ENCODE measurements at places on chromosomes 1 and 21.

- DNase-seq = no peak
These were observed 635.7 kb downstream of the KIF26B start for GRCh38 chr1:245790441-245790840.

GRCh38 chr1:219031809-219032208, 141.9 kb upstream of the LYPLAL1 start:
- no peak for DNase-seq

DNA sequence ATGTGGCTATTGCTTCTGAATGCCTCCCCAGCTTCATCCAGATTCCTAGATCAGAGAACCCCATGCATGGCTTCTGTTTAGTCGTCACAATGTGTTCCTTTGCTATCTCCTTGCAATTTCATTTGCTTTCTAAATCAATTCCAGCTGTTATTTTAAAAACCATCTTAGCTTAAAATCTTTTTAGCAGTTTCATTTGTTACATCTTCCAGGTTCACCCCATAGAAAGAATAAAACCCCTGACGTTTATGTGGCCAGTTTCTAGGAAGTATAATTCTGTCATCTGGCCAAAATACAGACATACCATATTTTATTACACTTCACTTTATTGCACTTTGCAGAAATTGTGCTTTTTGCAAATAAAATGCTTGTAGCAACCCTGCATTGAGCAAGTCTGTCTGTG, 278.4 kb downstream of the PTPRC start:
- DNase-seq = no peak

- DNase-seq = peak; percentile 64
These were observed 14.7 kb upstream of the KCNE1 start for GRCh38 chr21:34526618-34527290.

DNA sequence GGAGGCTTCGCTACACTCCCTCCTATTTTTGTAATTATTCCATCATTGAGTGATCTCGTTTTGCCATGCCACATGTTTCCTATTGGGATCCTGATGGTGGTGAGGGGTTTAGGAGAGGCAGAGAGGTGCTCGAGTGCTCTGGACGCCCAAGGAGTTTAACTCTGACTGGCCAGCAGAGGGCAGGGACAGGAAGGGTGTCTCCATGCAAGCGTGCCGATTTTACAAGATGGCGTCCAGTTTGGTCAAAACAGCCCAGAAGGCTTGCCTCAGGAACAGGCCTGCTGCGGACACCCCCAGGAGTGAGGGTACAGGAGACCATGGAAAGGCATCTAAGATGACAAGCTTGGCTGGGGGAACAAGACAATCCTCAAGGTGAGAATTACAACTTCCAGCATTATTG, 33.8 kb upstream of the KCNE2 start:
- DNase-seq = no peak

GRCh38 chr1:220113136-220113695, 19.3 kb downstream of the IARS2 start:
- DNase-seq = no peak

GRCh38 chr1:63327417-63328054, 5.2 kb downstream of the FOXD3 start:
- DNase-seq = peak; percentile 73

DNA sequence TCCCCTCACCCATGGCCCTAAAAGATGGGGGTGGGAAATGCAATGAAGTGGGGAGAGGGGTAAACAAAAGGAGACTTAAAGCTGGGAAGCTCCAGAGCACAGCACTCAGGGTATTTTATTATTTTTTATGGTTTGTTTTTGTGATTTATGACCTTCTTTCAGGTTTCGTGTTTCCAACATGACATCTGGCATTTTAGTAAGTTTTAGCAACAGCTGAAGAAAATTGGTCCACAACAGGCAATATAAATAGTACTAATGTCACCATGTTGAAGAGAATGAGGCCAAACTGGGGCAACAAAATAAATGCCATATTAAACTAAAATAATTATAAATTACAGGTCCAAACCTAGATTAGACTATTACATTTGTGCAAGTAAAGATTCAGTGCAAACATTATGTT, 56.3 kb downstream of the TBX15 start:
- DNase-seq = no peak

GRCh38 chr1:22750685-22751051, 40.0 kb downstream of the EPHB2 start:
- no peak for DNase-seq

DNA sequence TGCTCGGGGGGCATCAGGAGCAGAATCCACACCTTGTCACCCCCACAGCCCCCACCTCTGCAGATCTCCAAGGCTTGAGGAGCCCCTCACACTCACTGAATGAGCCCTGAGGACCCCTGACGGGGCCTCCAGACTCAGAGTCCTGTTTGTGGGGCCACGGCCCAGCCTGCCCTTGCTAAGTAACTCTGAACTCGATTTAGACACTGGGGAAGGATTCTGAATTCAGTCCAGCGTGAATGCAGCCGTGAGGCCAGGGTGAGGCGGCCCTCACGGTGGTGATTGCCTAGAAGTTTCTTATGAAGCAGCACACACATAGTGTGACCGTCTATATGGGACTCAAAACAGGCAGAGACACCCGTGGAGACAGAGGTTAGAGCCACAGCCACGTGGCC, 58.9 kb upstream of the ADARB1 start:
- DNase-seq = no peak

GRCh38 chr1:39545531-39545930, 31.1 kb downstream of the PABPC4 start:
- no peak for DNase-seq

DNA sequence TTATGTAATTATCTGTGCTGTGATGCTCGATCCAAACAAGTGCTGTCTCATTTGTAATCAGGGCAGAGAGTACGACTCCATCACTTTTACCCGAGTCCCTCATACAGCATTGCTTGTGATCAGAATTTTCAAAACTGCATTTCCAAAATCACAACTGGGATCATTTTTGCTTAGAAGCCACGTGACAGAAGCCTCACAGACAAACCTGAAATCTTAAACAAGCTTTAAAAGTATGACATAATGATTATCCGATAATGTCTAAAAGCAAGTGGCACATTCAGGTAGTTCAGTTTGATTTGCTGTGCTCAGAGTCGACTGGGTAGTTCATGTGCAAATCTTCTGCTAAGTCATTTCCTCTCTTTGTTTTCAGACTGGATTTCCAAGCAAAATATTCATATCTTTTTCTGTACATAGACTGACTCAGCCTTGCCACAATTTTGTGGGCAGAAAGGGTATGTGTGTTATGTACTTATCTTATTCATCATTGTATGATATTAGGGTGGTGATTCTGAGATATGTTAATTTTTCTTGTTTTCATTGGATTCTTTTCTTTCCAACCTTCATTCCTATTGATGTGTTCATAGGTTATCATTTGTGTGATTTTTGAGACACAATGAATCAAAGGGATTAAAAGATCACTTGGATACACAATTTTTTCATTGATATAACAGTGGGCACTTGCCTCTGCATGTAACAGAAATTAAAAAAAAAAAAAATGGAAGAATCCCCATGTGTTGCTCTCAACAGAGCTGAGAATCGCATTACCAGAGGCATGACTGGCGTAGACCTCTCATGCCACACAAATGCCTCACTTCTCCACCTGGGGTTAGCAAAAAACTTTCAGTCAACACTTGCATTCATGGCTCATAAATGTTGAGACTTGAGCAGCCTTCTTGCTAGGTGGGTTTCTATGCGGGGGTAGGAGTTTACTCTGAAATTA, 355.7 kb downstream of the LTN1 start:
- DNase-seq = no peak

- no peak for DNase-seq
These were observed 185.1 kb downstream of the PLPP3 start for GRCh38 chr1:56394298-56394697.

- peak; percentile 76 for DNase-seq
These were observed at the start of gene C1orf216 for GRCh38 chr1:35718492-35719336. Gene C1orf216, minus strand, starts transcription at chr1:35718884. Its CDS starts 2,563 bp downstream, at chr1:35716321.

GRCh38 chr1:54359393-54360162, 46.6 kb downstream of the SSBP3 start:
- no peak for DNase-seq

DNA sequence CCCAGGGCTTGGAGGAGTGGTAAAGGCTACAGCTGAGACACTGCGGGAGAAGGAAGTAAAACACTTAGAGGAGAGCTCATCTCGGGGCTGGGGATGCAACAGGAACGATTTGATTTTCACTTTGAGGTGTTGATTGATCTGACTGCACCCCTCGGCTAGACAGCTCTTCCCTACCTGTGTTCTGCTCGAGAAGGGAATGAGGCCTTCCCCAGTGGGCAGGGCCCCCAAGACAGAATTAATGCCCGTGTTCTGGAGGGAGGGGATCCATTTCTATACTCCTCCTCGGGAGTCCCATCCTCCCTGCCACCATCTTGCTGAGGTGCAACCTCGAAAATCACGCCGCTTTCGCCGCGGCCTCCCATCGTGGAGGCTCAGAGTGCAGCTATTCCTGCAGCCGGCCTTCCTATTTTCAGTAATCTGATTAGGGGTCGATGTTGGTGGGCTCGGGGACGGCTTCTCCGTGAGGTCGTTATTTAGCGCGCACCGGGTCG, 2.4 kb downstream of the ATP2B4 start:
- DNase-seq = no peak

DNA sequence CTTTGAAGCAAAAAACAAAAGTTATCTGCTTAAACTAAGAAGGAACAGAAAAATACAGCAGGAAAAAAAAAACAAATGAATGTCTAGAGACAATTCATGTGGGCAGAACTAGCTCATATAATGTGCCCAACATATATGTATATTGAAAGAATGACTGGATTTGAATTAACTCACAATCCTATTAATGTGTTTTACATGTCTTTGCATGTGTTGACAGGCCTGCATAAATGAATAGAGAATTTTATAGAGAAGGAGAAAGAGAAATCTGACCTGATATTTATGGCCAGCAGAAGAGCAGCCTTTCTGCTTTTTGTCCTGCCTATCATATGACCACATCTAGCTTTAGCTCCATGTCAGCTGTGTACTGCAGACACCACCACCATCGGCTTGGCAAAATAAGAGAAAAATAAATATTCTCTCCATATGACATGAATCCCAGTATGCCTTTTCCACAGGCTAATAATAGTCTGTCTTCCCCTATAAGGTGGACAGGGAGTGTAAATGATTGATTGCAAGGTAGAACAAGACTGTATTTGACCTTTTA, 171.5 kb upstream of the PALMD start:
- DNase-seq = no peak

GRCh38 chr1:29197590-29197924, 15.9 kb upstream of the SRSF4 start:
- DNase-seq = no peak

GRCh38 chr21:29365661-29366265, 67.0 kb downstream of the BACH1 start:
- no peak for DNase-seq

DNA sequence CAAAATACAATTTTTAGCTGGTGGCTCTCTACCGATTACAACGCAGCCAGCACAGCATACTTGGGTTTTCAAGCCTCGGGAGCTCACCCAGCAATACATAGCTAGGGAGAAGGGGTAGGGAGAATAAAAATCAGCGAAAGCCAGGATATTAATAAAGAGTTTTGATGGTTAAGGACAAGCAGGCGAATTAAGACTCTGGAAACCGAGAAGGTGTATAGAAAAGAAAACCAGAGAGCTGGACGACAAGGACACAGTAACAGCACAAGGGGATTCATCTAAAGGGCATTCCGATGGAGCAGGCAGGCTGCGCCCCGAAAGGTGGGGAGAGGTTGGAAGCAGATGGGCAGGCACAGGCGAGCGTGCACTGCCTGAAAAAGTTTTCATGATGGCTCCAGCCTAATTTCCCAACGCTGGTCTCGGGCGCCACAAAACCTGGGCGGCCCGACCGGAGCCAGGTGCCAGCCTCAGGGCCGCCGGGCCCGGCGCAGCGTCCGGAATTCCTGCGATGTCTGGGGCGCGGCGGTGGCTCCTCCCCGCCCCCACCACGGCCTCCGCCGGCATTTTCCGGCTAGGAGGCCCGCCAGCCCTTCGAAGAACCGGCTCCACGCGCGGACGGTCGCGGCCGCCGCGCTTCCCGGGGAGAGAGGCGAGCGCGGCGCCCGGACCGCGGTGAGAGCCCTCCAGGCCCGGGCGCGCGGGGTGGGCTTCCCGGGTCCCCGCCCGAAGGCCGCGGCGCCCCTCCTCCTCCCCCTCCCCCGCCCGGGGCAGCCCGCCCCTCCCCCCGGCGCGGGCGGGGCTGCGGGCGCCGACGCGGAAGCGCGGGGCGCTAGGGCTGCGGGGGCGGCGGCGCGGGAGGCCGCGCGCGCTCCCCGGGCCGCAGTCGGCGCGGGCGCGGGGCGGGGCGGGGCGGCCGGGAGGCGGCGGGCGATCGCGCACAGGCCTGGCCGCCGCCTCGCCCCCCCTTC, 774 bp upstream of the DYRK1A start:
- peak; percentile 98 for DNase-seq

GRCh38 chr1:165942062-165942461, 114.6 kb downstream of the UCK2 start:
- no peak for DNase-seq

DNA sequence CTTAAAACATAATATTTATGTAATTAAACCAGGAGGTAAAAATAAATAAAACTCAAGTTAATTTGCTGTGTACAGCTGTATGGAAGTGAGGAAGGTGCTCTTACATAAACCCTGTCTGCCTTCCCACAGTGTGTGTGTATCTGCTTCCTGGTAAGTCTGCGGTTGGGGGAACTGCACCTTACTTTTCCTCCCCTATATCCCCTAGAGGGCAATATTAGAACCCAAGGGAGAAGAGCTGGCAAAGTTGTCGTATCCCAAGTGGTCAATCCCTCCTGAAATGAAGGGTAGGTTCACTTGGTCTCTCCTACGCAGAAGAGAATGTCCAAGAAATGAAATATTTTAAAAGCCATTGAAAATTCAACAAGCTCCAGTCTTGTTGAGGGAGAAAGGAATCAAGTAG, 17.8 kb upstream of the JAK1 start:
- DNase-seq = no peak

DNA sequence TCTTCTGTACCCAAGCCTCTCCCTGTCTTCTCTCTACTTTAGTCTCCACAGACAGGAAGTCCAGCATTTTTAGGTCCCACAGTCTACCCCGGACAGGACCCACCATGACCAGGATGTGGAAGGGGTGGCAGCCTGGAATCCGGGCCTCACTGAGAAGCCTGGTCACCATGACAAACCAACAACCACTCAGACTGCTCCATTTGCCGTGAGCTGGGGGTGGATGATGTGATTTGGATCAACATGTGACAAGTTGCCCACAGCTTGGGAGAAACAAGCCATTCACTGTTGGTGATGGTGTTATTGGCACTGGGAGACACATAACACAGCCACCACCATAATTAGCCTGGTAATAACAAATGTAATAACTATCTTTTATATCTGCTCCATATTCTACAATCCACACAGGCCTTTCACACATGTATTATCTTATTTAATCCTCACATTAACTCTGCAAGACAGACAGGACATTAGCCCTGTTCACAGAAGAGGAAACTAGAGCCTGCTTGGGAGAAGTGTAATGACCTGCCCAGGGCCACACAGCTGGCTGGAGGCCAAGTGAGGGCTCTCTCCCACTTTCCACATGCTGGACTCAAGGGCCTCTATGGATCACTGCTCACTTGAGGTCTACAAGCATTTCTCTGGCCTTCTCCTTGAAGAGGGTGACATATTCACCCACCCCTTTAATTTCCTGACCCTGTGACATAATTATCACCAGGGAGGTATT, 22.9 kb downstream of the MEF2D start:
- no peak for DNase-seq
